A549 treated with CORT108297 at 1 μM for 4 hours (cell line): ENCODE measurements at places on chromosomes 5 and 9. TPM values are rescaled to one million over a fixed set of nuclear protein-coding genes. Genes with fewer than 3 reads are reported as not detected.

PCDHGB6 gene
- total RNA-seq: 0.03 to 0.14 TPM (median 0.09 TPM) in 5 replicates

OSMR gene
- 55.6 to 77.5 TPM (median 72.5 TPM) in 5 replicates for total RNA-seq

C9 gene
- total RNA-seq: not detected in 5 replicates

ORM2 gene
- not detected in 5 replicates for total RNA-seq

PDZD2 gene
- 0.10 to 0.27 TPM (median 0.12 TPM) in 5 replicates for total RNA-seq
